NCI-H1694 (cell line): ENCODE measurements at places on chromosomes 2 and 18.

DNA sequence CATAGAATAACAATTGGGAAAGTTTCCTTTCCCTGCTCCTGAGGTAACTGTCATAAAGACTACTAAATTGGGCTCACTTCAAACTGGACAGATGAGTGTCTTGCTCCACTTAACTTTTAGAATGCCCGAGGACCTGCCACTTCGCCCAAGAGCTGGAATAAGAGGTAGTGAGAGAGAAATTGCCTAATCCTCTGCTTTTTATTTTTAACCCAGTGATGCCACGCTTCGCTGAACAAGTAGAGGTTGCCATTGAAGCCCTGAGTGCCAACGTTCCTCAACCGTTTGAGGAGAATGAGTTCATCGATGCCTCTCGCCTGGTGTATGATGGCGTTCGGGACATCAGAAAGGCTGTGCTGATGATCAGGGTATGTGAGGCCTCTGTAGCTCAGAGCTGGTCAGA is 269.4 kb upstream of the LRRTM1 start:
- no peak for DNase-seq

DNA sequence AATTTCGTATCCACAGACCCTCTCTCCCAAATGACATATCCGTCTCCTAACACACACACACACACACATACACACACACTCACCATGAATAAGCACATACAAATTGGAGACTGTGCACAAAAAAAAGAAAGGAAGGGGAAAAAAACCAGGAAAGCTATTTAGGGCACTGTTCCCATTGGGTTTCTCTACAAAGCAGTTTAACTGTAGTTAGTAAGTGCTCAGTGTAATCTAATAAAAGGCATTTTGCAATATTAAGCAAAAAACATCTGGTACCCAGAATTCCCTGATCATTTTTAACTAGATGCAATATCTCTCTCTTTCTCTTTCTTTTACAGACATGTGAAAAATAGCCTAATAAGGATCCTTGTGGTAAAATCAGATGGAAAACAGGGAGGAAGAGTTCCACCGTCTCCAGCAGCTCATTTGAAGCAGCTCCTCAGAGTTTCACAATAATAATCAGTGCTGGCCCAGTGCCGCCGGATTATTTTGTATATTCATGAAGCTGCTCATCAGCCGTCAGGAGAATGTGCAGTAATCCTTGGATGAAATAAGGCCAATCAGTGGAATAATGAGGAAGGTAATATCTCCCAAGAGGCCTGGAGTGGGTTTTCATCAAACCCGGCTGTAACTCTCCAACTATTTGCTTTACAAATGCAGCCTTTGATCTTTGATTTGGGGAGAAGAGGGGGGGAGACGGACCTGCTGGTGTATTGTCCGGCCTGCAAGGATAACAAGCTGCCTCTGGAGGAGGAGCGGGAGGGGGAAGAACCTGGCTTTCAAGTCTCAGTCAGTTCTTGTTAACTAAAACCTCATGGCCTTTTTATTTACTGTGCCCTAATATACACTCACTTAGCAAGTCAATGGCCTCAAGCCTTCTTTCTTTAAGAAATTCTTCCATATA is 227.6 kb upstream of the SMIM21 start:
- no peak for DNase-seq

DNA sequence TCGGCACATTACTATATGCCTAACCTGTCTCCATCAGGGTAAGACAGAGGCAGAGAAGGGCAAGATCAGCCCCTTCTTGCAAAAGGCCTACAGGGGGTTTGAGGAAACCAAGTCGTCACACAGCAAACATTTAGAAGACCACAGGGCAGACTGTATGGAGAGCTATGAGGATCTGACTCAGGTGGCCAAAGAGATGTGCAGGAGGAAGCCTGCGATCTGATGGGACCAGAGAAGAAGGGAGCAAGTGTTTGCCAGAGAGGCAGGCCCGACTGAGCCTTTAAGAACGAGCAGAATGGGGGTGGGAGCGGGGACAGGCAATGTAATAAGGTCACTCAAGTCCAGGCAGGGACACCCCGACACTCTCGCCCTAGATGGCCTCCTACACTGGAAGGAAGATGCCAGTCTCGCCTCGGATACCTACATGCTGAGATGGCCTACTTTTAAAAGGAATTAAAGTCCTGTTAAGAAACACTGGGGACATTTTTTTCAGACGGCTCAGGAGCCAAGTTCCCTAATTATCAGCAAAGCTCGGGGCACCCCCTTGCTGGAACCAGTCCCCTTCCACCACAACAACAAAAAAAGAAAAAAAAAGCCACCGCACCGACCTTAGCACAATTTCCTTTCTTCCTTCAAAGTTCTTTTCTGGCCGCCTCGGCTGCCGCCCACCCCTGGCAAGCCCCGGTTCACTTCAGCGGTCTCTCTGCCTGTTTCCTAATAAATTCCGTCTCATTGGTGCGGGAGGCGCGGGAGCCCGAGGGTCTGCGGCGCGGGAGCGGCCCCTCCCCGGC is 1.5 kb downstream of the SFXN5 start:
- no peak for DNase-seq

GRCh38 chr2:165402162-165402561 is 67.3 kb upstream of the CSRNP3 start:
- no peak for DNase-seq

DNA sequence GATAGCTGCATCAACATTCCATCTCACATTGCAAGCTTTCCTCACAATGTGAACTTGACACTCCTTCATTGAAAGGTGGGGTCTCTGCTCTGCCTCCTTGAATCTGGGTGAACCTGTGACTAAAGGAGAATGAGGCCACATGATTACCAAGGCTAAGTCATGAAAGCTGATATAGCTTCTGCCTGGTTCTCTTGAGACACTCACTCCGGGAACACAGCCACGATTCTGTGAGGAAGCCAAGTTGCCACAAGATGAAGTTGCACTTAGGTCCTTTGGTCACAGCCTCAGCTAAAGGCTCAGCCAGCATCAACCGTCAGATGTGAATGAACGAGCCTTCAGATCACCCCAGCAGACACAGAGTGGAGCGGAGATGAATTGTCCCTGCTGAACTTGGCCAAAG is 94.7 kb upstream of the FAM136A start:
- DNase-seq, result no peak

DNA sequence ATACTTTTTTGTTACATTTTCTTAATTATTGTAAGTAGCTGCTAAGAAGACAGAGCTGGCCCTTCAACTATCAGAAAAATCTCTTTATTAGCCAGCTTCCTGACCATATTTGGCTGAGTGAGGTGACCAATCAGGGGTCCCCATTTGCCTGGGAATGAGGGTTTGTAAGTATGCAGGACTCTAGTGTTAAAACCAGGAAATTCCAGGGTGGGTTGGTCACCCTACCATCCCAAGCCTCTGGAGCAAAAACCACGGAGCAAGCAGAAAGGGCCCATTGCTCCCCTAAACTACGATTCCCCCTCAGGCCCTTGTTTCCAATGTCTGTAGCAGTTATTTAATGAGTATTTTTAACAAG is 165.6 kb upstream of the NCKAP5 start:
- no peak for DNase-seq

DNA sequence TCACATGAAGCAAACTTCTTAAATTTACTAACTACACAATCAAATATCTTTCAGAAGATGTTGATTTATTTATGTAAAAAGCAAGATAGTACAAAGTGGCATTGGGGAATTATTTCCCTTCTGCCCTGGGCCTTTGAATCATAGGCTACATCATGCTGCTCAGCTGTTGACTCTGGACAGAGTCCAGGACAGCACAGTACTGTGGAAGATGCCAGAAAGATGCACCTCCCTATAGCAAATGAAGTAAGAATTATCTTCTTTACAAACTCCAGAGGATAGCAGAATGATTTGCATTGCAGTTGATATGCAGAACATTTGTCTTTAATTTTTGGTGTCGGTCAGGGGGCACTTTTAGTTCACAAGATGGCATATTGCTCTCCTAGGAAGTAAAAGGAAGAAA is 1354.5 kb upstream of the ZEB2 start:
- no peak for DNase-seq

- no peak for DNase-seq
These were observed 39.9 kb downstream of the SP110 start for GRCh38 chr2:230179907-230180306.

GRCh38 chr2:53234548-53234903 is 533.1 kb upstream of the CHAC2 start:
- no peak for DNase-seq

DNA sequence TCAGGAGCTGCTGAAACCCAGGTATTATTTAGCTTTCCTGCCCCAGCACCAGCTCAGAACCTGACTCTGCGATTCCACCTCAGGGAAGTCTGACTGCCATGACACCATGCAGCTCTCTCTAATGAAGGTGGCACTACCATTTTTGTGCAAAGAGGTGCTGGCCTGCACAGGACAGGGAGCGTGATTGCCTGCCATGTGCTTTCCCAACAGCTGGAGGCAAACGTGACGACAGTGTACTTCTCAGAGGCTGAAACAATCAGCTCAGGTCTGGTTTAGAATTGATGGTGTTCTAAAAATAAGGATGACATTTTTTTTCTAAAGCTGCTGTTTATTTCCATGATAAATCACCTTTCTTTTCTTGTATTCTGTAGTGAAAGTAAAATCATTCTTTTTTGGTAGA is 75.2 kb upstream of the TTC39C start:
- no peak for DNase-seq

- no peak for DNase-seq
These were observed 879 bp upstream of the GALNT5 start for GRCh38 chr2:157256626-157257025.

- no peak for DNase-seq
These were observed 67.4 kb upstream of the PNPT1 start for GRCh38 chr2:55761024-55761423.

GRCh38 chr2:223768179-223768578 is 69.2 kb downstream of the AP1S3 start:
- no peak for DNase-seq

- DNase-seq, result no peak
These were observed 65.9 kb upstream of the RAB27B start for GRCh38 chr18:54762386-54762785.

- DNase-seq, result no peak
These were observed 173.0 kb upstream of the ALKAL2 start for GRCh38 chr2:460861-461260.

- DNase-seq, result no peak
These were observed 13.9 kb downstream of the CNDP2 start for GRCh38 chr18:74509856-74510769.

- DNase-seq, result peak; percentile 66
These were observed 844.3 kb downstream of the MBD2 start for GRCh38 chr18:53380063-53380639.

DNA sequence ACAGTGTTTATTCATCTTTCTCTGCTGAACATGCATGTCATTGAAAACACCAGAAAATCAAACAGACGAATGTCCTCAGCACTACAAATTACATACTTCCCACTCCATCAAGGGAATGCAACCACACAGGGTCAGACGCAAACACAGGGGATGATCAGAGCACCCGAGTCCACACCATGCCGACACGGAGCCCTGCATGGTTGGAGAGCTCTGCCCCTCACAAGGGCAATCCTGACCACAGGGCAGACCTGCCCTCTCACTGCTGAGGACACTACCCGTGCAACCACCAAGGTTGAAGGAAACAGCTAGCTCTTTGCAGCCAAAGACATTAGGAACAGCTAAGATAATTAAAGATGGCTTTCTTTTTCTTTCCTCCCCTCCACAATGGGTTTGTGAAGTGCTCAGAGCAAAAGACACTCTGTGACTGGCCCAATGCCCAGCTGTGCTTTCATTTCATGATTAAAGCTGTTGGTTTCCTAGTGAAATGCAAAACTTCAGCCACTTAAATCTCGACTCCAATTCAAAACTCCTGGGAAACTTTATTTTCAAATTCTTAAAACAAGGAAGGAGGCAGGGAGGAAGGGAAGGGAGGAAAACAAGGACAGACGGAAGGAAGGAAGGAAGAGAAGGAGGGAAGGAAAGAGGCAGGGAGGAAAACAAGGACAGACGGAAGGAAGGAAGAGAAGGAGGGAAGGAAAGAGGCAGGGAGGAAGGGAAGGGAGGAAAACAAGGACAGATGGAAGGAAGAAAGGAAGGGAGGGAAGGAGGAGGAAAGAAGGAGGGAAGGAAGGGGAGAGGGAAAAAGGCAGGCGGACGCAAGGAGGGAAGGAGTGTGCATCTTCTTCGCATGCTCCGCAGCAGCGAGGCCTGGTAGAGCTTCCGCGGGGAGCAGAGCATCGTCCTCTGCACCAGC is 65.8 kb downstream of the NDUFA10 start:
- DNase-seq, result no peak
